ENCODE measurements at places on chromosomes 3 and 15.

GRCh38 chr3:111366515-111366914 is 175.5 kb upstream of the CD96 start:
- no peak for DNase-seq

DNA sequence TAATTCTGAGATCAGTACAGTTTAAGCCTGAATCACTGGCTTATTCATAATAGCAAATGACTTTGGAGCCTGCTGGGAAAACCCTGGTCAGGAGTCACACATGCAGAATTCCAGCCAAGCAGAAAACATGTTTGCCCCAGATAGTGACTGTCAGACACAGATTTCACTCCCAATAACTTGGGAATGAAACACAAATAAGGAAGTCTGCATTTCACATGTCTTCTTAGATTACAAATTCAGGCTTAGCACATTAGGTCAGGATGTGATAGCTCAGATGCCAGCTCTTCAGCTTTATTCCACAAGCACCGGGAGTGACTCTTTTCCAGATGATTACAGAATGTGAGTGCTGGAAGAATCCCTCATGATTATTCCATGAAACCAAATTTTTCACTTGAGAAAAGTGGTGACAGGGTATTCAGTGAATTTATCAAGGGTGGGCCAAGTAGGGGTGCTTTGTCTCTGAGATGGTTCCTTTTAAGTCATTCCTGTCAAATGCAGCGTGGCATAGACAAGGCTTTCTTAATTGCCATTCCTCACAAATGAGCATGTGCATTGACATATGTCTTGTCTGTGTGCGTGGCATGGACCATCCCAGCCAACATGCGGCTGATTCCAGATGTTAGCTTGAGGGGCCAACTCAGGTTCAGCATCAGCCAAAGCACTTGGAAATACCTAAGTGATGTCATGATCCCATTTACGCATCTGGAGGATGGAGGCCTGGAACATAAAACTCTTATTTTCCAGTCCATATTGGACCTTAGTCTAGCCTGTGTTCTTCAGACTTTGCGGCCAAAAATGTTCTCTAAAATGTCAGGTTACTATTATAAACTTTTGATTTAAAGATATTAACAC is 191.0 kb downstream of the EPHB1 start:
- DNase-seq = no peak

DNA sequence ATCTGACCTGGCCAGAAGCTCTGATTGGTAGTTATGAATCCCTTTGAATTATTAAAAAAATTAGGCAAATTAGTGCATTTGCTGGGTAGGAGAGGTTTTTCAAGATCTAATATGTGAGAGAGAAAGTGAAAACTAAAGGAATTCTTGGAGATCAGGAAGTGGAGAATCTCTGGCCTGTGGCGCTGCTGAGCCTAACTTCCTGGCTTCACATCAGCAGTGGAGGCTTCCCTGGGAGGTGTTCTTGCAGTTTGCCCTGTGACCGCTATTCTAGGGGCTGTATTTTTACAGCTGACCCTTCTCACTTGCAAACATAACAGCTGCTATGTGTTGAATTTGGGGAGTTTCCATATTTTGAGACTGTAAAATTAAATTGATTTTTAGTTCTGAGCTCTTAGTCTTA is 166.4 kb downstream of the ATG7 start:
- DNase-seq = peak; percentile 63

DNA sequence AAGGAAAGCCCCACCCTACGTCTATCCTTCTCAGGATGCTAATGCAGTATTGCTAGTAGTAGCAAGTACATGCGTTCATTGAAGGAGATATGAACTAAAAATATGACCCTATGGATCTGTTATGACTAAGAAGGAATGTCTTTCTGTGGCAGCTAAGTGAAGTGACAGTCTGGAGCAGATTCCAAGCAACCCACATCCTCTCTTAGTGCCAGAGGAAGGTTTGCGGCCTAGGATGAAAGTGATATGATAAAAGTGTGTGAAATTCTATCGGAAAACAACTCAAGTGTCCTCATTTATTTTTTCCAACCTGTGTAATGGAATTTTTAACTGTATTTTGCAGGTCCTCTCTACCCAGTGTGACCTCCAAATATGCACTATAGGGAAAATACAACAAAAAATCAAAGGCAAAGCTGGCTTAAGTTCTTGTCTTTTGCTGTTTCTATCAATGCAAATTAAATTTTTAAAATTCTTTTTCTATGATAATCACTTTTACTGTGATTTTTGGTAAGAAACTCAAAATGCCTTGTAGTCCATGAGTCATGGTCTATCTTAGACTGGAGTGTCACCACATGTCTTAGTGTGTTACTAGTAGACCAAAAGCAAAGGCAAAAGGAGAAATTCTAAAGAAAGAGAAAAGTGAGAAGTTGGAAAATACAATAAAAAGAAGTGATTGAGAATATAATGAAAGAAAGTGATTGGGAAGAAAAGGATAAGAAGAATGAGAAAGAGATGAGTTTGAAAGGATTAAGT is 161.2 kb upstream of the TMCO5A start:
- no peak for DNase-seq

- DNase-seq = no peak
Measured at GRCh38 chr3:36543276-36543997, 163.1 kb downstream of the STAC start.

- no peak for DNase-seq
Measured at GRCh38 chr15:60326824-60327654, 70.7 kb downstream of the ANXA2 start.

- DNase-seq = no peak
Measured at GRCh38 chr3:129228891-129229585, 20.4 kb upstream of the COPG1 start.

- DNase-seq = peak; percentile 56
Measured at GRCh38 chr3:196684548-196685407, 27.3 kb downstream of the CEP19 start.

GRCh38 chr3:112598731-112599130 is 36.9 kb downstream of the SLC35A5 start:
- no peak for DNase-seq

- no peak for DNase-seq
Measured at GRCh38 chr15:97059281-97059680, 728.8 kb downstream of the NR2F2 start.

GRCh38 chr3:10942690-10943205 is 49.8 kb upstream of the SLC6A1 start:
- DNase-seq = no peak

- no peak for DNase-seq
Measured at GRCh38 chr3:57911593-57911992, 96.6 kb upstream of the FLNB start.

- no peak for DNase-seq
Measured at GRCh38 chr3:110414855-110415254, 656.8 kb upstream of the NECTIN3 start.
